ENCODE measurements at places on chromosomes 11 and 22.

DNA sequence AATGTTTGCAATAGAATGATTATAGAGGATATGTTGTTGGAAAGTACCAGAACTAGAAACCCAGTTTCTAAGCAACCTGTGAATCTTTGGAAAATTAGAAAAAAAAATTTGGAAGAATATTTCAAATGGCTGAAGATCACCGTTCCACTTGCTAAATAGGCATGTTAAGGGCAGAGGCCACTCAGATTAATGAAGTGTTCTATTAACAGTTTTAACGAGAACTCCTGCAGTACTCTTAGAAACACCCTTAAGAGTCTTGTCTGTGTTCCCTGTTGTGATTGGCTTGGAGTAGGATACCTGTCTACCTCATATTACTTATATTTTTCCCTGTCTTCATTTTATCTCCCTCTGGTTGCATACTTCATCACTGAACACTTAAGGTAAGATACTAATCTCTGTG is 4.6 kb downstream of the C11orf54 start:
- no peak for DNase-seq

DNA sequence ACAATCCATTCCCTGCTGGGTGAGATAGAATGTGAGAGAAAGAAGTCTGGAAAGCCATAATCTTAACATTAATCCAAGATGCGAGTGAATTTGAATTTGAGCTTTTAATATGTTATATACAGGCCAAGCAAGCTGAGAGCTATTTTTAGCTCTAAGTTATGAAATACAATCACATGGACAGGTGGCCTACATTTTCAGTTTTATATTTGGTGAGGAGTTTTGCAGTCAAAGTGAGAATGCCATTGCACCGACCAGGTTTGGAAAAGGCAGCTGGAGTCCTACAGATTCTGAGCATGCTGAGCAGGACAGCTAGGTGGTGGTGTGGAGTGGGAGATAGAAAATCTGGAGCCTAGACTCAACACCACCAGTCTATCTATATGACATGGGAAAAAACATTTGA is 12.0 kb downstream of the OR5B21 start:
- DNase-seq: no peak

DNA sequence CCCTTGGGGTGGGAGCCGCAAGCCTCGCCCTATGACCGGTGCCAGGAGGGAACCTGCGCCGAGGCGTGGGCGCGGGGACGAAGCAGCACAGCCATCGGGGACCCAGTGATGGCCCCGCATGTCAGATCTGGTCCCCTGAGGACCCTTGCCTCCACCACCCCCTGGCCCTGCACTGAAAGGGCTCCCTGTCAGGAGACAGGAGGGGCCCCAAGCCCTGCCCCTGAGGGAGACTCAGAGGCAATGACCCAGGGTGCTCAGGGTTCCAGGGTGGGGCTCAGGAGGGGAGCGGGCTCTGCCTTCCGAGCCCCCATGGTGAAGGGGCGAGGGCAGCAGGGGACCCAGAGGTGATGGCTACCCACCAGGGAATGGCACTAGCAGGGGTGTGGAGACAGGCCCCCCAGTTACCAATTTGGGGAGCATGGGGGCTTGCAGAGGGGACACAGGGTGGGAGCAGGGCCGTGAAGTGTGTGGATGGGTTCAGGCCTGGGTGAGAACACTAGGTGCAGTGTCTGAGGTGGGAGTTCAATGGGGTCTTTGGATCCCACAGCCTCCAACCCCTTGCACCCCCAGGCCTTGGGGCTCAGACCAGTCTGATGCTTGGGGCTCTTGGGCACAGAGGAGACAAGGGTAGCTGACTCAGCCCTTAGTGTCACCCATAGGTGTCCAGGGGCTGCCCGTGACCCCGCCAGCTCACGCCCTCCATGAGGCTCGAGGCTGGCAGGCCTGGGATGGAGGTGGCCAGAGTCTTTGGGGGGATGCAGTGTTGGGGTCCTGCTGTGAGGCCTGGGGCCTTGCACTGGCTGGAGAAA is 499 bp downstream of the LRRC56 start:
- DNase-seq: no peak

DNA sequence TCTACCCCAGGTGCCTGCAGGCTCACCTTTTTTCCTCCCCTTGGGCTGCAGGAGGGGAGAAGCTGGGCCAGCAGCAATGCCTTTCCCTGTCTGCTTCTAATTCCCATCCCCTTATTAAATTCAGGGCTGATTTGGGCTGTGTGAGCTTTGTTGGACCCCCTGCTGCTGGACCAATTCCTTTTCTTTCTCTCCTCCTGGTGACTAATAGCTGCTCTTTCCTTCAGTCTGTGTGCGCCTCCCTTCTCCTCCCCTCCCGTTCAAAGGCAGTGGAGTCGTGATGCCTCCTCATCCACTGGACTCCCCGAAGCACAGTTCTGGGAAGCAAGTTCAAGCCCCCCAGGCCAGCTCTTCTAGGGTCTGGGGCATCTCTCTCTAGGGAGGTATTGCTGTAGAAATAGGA is 567.9 kb upstream of the CADM1 start:
- no peak for DNase-seq

GRCh38 chr11:8363921-8364320 is 100.2 kb upstream of the LMO1 start:
- no peak for DNase-seq

DNA sequence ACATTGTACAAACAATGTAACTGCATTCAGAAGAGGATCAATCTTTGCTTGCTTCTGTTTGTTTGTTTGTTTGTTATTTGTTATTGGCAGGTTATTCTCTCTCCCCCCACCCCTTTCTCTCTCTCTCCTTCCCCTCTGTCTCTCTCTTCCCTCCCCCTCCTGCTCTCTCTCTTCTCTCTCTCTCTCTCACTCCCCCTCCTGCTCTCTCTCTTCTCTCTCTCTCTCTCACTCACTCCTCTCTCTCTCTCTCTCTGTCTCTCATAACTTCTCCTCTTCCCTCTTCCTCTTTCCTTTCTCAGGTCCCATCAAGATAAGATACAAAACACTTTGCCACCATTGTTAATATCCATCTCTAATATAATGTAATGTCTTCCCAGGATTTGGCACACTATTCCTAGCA is 236.3 kb downstream of the SOX6 start:
- no peak for DNase-seq

- no peak for DNase-seq
Measured at GRCh38 chr22:21762712-21763581, 27.4 kb upstream of the YPEL1 start.

GRCh38 chr11:117560780-117561530 is 233.3 kb downstream of the CEP164 start:
- DNase-seq: no peak

DNA sequence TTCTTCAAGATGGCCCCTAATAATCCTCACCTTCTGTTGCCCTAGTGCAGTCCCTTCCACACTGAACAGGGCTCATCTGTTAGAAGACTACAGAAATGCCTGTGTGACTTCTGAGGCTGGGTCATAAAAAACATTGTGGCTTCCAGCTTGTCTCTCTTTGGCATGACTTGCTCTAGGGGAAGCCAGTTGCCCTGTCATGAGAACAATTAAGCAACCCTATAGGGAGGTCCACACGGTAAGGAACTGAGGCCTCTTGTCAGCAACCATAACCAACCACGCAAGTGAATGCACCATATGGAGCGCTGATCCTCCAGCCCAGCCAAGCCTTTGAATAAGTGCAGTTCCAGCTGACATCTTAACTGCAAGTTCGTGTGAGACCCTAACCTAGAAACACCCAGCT is 2.6 kb downstream of the LIPT2 start:
- no peak for DNase-seq

DNA sequence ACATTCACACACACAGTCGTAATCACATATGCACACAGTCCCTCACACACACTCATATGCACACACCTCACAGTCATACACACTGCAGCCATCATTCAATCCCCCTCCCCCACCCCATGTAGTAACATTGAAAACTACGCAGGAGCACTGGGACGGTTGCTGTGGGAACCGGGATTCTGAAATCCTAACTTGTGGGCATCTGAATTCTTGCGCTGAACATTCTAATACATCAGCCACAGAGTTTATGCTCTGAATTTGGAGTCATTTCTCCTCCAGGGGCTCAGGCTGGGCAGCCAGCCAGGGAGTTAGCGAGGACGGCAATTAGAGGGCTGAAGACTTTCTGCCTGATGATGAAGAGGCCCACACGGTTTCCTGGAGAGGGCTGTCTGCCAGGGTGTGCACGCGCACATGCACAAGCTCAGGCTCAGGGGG is 32.7 kb downstream of the CD6 start:
- no peak for DNase-seq

GRCh38 chr11:14022251-14022650 is 59.7 kb downstream of the SPON1 start:
- no peak for DNase-seq

DNA sequence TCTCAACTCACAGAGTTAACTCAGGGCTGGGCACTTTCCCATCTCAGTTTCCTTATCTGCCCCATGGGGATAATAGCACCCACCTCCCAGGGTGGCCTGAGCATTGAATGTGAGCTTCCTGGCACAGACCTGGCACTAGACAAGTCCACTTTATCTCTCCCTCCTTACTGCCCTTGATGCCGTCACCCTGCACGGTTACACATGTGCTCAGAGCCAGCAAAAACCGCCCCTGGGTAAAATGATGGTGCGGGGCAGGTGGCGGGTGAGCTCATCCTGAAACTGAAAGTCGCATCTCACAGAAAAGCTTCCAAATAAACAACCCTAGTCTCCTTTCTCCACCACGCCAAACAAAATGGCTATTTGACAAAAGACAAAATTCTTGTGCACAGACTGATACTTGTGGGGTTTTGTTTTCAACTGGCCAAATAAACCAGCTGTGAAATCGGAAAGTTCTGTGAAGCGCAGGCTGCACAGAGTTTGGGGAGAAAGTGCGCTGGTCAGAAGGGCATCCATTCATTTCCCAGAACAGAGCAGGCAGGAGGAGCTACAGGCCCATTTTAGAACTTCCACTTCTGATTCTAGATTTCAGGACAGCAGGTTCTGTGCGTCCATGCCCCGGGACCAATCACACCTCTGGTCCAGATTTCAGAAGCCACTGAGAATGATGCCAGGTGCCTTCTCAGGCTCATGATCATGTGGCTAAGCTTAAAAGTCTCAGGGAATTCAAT is 138.1 kb downstream of the SHANK2 start:
- no peak for DNase-seq

DNA sequence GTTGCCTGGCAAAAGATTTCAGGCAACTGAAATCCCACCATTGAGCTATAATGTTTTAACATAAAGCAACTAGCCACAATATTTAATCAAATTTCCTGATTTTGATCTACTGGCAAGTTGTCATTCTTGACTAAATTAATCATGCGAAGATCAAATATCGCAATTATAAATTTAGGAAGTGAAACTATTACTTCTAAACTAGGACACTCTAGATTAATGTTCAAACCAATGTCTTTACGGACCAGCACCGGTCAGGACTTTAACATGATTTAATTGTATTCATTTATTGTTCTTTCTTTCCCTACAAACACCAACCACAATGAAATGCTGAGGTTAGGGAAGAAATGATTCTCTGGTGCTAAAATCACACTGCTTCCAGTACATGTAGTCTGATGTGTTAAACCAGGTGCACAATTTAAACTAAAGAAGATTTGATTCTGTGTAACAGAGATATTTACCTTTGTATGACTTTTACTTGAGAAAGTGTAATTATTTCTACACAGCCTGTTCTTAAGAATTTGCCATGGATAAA is 14.9 kb downstream of the GAS2 start:
- DNase-seq: no peak

DNA sequence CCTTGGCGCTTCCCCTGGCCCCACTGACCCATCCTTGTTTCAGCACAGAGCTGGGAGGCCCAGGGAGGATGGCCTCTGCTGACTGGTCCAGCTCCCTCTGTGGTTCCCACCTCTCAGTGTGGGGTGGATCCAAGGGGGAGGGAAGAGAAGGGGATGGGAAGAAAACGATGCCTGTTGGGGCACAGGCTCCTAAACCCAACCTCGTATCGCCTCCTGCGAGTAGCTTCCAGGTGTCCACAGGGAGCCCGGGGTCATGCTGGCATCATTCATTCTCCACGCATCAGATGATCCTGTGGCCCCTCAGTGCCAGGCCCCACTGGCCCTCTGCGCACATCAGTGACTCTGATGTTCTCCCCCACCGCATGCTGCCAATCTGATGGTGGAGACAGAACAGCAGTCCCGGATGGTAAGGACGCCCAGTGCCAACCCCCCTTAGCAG is 5.1 kb downstream of the MYEOV start:
- DNase-seq: no peak

DNA sequence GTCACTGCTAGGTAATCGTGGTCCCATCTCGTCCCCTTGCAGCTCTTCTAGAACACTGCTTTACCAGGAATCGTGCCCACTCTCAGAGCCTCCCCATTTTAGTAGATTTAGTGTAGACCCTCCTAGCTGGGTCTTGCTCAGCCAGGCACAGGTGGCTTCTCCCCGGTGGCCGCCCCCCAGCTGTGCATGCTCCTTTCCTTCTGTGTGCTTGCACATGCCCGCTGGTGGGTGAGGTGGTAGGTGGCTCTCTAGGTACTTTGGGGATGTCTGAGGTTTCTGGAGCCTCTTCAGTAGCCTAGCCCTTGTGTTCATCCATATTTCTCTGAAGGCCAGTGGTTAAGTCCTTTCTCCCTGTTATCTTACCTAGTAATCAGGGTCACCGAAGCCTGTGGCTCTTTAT is 5.6 kb downstream of the TUB start:
- DNase-seq: no peak

DNA sequence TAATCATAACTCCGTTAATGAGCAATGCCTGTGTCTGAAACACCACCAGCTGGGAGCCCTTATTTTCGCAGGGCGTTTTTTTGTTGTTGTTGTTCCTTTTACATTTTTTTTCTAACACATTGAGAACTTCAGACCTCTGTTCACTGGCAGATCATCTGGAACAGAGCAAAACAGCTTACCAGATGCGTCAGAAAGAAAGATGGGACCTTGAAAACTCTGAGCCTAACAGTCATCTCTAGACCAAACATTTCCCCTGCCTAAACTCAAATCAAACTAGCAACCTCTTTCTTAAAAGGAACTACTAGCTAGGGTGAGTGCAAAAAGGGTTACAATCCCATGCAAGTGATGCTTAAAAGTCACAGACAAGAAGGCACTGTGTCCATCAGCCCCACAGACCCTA is 93.2 kb downstream of the PLEKHA7 start:
- no peak for DNase-seq

GRCh38 chr11:14117632-14118031 is 155.1 kb downstream of the SPON1 start:
- DNase-seq: no peak

GRCh38 chr11:11848891-11849746 is 7.3 kb downstream of the USP47 start:
- DNase-seq: peak; percentile 48

DNA sequence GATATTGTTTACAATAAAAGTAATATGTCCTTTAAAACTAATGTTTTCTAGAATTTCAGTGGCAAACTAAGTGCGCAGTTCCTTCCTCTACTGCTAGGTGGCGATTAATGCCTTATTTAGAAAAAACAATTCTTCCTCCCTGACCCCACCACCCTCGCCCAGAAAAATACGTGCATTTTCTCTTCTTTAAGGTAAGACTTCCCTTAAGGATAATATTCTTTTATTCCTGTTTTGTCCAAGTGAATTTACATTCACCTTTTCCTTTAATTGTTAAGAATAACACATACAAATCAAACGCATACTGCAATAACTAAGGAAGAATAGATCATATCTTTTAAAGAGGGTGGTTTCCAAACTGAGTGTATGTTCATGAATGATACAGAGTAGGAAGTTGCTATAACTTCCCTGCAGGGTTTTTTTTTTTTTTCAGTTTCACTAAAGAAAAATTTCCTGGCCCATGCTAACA is 17.0 kb upstream of the PSMA1 start:
- no peak for DNase-seq

GRCh38 chr11:117668321-117668751 is 128.7 kb downstream of the DSCAML1 start:
- DNase-seq: no peak

- no peak for DNase-seq
Measured at GRCh38 chr11:102763440-102763839, 17.0 kb downstream of the MMP10 start.

GRCh38 chr11:76459846-76460245 is 15.0 kb downstream of the EMSY start:
- no peak for DNase-seq

Data from NCI-H460 (cell line).